ENCODE measurements at places on chromosomes 5 and 9. TPM values are rescaled to one million over a fixed set of nuclear protein-coding genes. Genes with fewer than 3 reads are reported as not detected.

PCDHGB4 gene
- total RNA-seq, result 7.6 TPM

DNA sequence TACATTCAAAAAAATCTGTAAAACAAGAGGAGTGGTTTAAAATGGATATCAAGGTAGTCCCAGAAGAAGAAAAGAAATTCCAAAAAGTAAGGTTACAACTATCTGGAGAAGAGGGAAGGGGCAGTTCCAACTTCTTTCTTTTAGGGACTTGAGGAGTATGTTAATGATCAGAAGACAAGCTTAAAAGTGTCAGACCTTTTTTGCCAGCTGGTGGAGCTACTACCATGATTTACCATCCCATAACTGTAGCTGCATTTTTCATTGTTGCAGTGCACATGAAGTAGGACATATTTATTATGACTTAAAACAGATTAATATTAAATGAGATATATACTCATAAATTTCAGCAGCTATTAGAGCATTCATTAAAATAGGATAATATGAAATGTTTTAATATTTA, 158.5 kb upstream of the RGS7BP start:
- no peak overlapping the region for H3K27ac ChIP-seq
- H3K36me3 ChIP-seq, result no peaks in the 10 kb centered on the region
- no peaks in the 10 kb centered on the region for H3K4me1 ChIP-seq

GRCh38 chr9:134076644-134077043, 8.8 kb upstream of the BRD3 start:
- no peaks in the 10 kb centered on the region for H3K4me1 ChIP-seq
- DNase-seq, result no peak

WDR38 gene
- not detected for total RNA-seq

GARIN3 gene
- total RNA-seq, result not detected

DNA sequence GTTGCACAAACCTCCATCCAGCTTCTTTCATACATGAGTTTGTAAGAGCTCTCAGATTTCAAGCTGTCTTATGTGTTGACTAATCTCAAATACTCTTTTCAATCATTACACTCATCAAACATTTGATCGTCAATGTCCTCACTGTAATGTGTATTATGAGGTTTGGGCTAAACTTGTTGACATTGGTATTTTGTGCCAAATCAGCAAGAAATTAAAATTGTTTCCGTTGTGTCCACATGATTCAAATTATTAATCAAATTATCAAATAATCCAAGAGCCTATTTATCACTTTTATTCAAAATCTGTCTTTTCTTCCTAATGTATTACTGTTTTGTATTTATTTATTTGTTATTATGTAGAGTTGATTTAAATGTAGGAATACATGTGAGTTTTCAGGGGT, 283.4 kb downstream of the GAS1 start:
- DNase-seq, result no peak
- peaks cover 39% of the 10 kb centered on the region for H3K4me1 ChIP-seq
- no peak overlapping the region for H3K27ac ChIP-seq
- H3K27me3 ChIP-seq, result no peaks in the 10 kb centered on the region
- no peak overlapping the region for H3K4me3 ChIP-seq
- no peaks in the 10 kb centered on the region for H3K36me3 ChIP-seq

Measured in GM23248 (cell line).